ENCODE measurements at places on chromosomes 4 and X.
A peak's percentile ranks its signal among the peaks of the same experiment; 100 is the strongest.

- peak; percentile 99 for ATAC-seq
These were observed 305.9 kb upstream of the HAND2 start for GRCh38 chr4:173835903-173836302.

GRCh38 chr4:6198768-6199421 lies 1.5 kb downstream of the JAKMIP1 start:
- peak; percentile 75 for ATAC-seq

GRCh38 chrX:39384996-39385395 lies 583.7 kb downstream of the MID1IP1 start:
- no peak for ATAC-seq

DNA sequence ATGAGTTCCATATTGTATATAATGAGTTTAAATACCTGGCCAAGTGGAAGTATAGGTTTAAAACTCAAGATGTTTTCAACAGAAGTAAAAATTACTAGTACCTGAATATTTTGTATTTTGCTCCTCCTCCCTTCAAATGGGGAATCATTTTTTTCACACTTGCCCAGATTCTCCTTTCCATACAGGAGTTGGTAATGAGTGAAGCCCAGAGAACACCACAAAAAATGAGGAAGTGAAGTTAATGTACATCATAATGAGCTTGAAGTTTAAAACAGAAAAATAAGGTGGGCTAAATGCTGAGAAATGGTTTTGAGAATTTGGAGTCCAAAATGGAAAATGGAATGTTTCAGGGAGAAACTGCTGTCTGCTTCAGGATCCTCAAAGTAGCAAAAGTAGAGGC lies 364.8 kb upstream of the EMCN start:
- no peak for ATAC-seq

- no peak for ATAC-seq
These were observed 141.9 kb downstream of the THOC2 start for GRCh38 chrX:123590842-123591486.

DNA sequence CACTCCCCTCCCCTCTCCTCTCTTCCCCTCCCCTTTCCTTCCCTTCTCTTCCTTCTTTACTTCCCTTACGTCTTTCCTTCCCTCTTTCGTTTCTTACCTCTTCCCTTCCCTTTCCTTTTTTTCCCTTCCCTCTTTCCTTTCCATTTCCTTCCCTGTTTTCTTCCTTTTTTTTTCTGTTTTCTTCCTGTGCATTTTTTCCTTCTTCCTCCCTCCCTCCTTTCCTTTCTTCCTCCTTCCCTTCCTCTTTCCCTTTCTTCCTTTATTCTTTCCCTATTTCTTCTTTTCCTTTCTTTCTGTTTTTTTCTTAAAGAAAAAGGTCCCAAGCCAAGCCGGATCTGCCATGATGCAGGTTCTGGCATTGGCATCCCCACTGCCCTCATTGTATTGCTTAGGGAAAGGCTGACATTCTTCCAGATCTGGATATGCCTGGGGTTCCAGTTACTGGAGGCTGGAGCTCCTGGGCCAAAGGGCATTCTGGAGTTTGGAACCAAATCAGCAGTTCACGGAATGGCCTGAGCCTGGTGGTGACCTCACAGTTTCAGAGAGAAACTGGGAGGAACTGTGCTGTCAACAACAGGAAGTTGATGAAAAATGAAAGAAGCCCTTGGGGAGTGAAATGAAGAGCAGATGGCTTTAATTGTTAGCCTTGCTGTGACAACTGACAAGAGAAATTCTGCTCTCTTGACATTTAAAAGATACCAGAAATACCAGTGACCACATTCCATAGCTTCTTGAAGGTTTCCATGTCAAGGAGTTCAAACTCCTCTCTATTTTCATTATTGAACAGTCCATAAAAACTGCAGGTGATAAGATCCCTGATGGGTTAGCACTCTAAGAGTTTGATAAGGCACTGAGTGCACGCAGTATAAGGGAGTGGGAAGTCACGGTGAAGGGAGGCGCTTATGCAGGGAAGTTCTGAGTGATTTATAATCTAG lies 622.1 kb downstream of the SPRY1 start:
- ATAC-seq: peak; percentile 94

DNA sequence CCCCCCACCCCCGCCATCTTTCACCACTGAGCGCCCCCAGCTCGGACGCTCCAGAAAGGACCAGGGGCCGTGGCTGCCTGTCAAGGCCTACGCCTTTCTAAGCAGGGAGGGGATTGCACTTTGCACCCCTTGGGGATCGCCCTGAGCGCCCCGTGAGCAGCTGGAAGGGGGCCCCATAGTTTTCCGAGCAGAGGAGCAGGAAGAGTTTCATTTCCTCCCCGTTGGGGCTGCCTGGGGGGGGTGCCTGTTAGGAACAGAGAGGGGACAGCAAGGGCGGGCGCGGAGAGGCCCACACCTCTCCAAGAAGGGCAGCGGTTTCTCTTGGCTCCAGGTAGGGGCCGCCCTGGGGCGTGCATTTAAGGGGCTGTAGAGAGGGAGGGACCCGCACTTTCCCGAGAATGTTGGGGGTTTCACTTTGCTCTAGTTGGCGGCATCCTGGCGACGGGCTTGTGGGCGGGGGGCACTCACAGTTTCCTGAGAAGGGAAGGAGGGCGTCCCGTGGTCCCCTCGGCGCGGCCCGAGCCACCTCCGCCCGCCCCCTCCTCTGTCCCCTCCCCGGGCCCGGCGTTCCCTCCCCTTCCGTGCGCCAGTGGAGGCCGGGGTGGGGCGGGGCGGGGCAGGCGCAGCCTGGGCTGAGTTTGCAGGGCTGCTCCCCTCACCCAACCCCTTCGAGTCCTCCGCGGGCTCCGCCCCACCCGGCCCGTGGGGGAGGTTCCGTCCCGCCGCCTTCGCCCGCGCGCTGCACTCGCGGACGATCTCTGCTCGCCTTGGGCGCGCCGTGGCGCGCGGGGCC lies 82.3 kb upstream of the CD99 start:
- peak; percentile 94 for ATAC-seq

DNA sequence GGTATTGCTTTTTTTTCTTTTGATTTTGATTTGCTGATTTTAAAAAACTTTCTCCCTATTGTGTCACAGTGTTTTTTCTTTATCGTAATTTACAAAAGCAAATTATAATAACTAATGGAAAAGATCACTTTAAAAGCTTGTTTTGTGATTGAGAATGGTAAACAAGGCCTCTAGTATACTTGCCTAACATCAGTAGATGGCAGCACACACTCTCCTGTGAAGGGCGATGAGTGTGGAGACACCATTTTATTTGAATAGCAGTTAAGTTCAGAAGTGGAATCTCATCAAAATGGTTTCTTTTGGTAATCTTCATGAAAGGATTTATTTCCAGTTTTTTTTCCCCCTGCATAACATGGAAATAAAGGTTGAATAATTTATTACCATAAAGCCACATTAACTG lies 72.3 kb downstream of the PAK3 start:
- peak; percentile 69 for ATAC-seq

DNA sequence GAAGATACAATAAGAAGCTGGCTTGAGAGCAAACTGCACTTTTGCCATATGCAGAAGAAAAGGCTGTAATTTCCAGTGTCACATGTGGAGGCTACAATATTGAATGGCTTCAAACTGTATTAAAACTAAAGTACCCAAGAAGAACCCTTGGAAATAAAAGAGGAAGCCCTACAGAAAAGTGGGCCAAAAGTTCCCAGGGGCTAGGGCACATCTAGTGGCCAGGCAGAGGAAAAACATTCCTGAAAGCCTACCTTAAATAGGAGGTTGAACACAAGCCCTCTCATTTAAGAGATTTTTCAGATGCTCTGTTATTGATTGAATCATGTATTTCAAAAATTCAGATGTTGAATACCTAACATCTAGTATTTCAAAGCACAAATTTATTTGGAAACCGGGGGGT lies 40.6 kb upstream of the PRDX4 start:
- no peak for ATAC-seq

DNA sequence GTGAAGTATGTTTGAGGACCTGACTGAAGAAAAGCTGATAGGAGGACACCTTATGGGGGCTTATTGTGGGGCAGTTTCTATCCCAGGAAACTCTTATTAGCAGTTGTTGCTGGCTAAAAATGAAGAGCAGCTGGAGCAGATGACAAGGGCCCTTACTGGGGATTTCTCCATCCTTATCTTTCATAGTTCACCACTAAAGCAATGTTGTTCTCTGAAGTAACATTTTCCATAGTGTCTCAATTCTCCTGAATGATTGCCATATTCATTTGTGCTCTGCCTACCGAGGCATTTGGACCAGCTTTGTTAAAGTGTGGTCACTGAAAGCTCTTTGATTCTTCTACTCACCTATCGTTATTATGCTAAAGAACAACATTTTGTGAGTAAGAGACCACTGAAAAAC lies 7.7 kb downstream of the ENOX2 start:
- ATAC-seq: no peak

Data from SK-N-SH treated with all-trans-retinoic acid at 6 μM for 48 hours (cell line).